ENCODE measurements at places on chromosomes 7 and 10. TPM values are rescaled to one million over a fixed set of nuclear protein-coding genes. Genes with fewer than 3 reads are reported as not detected.

GRCh38 chr7:142567201-142568075, 181.8 kb upstream of the PRSS1 start:
- no peak for DNase-seq
- no peaks in the 10 kb centered on the region for H3K27me3 ChIP-seq
- H3K36me3 ChIP-seq: no peaks in the 10 kb centered on the region
- no peak overlapping the region for H3K27ac ChIP-seq
- H3K4me3 ChIP-seq: no peak overlapping the region

C10orf88 gene
- 8.5 TPM for total RNA-seq

PTPRZ1 gene
- total RNA-seq: not detected

- no peak overlapping the region for H3K4me3 ChIP-seq
- no peaks in the 10 kb centered on the region for H3K27me3 ChIP-seq
- no peak overlapping the region for H3K27ac ChIP-seq
- no peaks in the 10 kb centered on the region for H3K36me3 ChIP-seq
Observed at GRCh38 chr10:58341422-58341821, 6.6 kb downstream of the UBE2D1 start.

HERC4 gene
- total RNA-seq: 41.0 TPM

DNA sequence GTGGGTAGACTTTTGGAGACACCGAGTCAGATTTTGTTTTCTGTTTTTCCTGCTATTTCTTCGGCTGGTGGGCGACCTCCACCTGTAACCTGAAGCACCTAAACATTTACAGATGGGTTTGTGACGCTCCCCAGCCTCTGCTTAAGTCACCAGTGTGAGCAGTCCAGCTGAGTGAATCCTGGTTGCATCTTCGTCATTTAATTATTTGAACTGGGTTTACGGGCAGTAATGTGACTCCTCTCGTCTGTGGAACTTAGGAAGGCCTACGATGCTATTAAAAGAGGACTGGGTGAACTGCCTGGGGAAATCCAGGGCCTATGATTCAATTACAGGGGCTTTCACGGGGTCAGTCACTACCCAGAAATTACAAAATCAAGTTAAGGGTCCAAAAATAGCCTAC, 52.5 kb downstream of the WNT2 start:
- H3K4me3 ChIP-seq: no peak overlapping the region
- H3K27ac ChIP-seq: no peak overlapping the region
- no peaks in the 10 kb centered on the region for H3K36me3 ChIP-seq
- no peaks in the 10 kb centered on the region for H3K4me1 ChIP-seq
- DNase-seq: no peak
- peaks cover 3% of the 10 kb centered on the region for H3K27me3 ChIP-seq

MYPN gene
- not detected for total RNA-seq

Measured in CD8-positive, alpha-beta memory T cell (primary cell).